ENCODE measurements at places on chromosomes 16 and 17. TPM values are rescaled to one million over a fixed set of nuclear protein-coding genes. Genes with fewer than 3 reads are reported as not detected.

GRCh38 chr16:58733248-58733670 is 857 bp downstream of the GOT2 start:
- no peaks in the 10 kb centered on the region for H3K27me3 ChIP-seq
- H3K4me3 ChIP-seq: peak overlapping the region; percentile 86
- no peaks in the 10 kb centered on the region for H3K36me3 ChIP-seq
- peak overlapping the region; percentile 72 for H3K27ac ChIP-seq
- no peak for DNase-seq
- H3K4me1 ChIP-seq: peaks cover 37% of the 10 kb centered on the region

DNA sequence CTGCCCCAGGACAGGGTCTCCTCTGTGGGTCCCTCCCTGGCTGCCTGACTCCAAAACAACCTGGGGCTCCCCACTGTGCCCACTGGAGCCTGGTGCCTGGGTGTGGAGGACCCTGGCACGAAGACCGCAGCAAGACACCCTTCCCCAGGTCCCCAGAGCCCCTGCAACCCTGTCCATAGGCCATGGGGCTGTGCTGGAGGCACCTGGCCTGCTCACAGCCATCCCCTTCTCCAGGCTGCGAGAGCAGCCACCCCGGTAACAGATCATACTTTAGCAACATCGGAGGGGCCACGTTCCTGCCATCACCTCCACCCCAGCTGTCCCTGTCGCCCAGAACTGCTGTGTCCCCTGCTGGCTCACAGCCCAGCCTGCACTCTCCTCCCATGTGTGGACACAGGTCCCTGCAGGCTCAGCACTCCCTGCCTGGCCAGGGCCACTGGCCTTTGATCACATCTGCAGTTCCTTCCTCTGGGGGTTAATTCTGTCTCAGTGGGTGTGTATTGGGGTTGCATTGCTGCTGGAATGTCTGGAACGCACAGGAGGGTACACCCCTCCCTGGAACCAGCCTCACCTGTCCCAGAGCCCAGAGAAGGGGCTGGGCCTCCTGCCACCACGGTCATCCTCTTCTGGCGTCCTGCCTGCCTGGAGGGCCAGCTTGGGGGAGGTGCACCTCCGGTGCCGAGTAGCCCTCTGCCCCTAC is 12.2 kb downstream of the PPL start:
- no peaks in the 10 kb centered on the region for H3K27me3 ChIP-seq
- H3K36me3 ChIP-seq: no peaks in the 10 kb centered on the region
- no peak overlapping the region for H3K27ac ChIP-seq

AGRP gene
- polyA plus RNA-seq: not detected

PRR35 gene
- polyA plus RNA-seq: not detected

DNA sequence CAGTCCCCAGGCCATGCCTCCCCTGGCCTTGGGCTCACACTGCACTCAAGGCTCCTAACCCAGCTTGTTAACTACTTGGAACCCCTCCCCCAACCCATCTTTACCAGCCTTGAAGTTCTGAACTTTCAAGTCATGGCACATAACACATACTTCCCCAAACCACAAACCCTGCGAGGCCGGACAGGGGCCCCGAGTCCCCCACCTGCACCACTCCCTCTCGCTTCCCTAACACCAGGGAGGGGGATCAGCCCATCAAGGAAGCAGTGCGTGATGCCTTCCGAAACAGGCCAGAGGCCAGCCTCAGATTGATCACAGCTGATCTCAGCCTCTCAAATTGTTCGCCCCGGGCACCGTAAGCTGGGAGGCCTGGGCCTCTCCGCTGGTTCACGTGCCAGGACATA is 3.0 kb upstream of the NLRC3 start:
- no peaks in the 10 kb centered on the region for H3K36me3 ChIP-seq
- peaks cover 31% of the 10 kb centered on the region for H3K4me1 ChIP-seq
- no peaks in the 10 kb centered on the region for H3K27me3 ChIP-seq
- H3K4me3 ChIP-seq: no peak overlapping the region

SLC38A8 gene
- not detected for polyA plus RNA-seq

- peak; percentile 36 for DNase-seq
- no peaks in the 10 kb centered on the region for H3K27me3 ChIP-seq
- no peak overlapping the region for H3K4me3 ChIP-seq
- H3K36me3 ChIP-seq: no peaks in the 10 kb centered on the region
Observed at GRCh38 chr17:46154151-46154816, 38.9 kb downstream of the KANSL1 start.

DNA sequence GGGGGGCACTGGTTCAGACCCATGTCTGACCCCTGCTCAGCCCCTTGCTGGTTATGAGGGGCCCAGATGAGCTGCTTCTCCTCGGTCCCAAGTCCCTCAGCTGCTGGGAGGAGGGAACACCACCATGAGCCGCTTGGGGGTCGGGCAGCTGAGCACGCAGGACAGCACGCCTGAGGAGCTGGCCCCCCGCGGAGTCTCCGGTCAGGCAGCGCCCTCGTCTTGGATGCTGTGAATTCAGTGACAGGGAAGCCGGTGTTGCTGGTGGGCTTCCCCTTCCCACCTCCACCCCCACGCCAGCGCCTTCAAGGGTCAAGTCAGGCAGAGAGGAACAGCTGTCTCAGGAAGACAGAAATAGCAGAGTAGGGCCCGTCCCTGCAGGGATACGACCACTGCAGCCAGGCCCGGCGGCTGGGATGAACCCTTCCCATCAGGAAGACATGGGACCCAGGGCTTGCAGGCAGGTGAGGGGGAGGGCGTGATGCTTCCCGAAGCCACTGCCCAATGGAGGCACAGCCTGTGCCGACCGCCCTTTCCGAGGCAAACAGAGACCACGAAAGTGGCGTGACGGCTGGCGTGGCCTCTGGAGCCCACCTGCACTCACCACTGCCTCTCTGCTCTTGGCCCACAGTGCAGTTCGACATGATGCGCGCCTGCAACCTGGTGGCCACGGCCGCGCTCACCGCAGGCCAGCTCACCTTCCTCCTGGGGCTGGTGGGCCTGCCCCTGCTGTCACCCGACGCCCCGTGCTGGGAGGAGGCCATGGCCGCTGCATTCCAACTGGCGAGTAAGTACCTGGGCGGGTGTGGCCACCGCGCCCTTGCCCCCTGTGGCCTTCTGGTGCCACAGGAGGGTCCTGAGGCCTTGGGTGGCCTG is 8.1 kb downstream of the TMEM204 start:
- H3K27me3 ChIP-seq: no peaks in the 10 kb centered on the region
- H3K4me3 ChIP-seq: no peak overlapping the region
- no peak for DNase-seq
- no peak overlapping the region for H3K27ac ChIP-seq
- peaks cover 87% of the 10 kb centered on the region for H3K4me1 ChIP-seq

PRSS8 gene
- 0.33 TPM for polyA plus RNA-seq

GRCh38 chr17:59783221-59784047 is 76.0 kb downstream of the VMP1 start:
- H3K36me3 ChIP-seq: no peaks in the 10 kb centered on the region
- H3K27ac ChIP-seq: peak overlapping the region; percentile 75
- no peaks in the 10 kb centered on the region for H3K27me3 ChIP-seq
- H3K4me1 ChIP-seq: peaks cover 72% of the 10 kb centered on the region
- H3K4me3 ChIP-seq: no peak overlapping the region

TMEM204 gene
- 97.1 TPM for polyA plus RNA-seq

GRCh38 chr16:5379954-5380353 is 282.4 kb upstream of the EEF2KMT start:
- no peaks in the 10 kb centered on the region for H3K36me3 ChIP-seq
- H3K27ac ChIP-seq: no peak overlapping the region
- H3K27me3 ChIP-seq: no peaks in the 10 kb centered on the region
- DNase-seq: no peak
- H3K4me3 ChIP-seq: no peak overlapping the region
- H3K4me1 ChIP-seq: no peaks in the 10 kb centered on the region

DNA sequence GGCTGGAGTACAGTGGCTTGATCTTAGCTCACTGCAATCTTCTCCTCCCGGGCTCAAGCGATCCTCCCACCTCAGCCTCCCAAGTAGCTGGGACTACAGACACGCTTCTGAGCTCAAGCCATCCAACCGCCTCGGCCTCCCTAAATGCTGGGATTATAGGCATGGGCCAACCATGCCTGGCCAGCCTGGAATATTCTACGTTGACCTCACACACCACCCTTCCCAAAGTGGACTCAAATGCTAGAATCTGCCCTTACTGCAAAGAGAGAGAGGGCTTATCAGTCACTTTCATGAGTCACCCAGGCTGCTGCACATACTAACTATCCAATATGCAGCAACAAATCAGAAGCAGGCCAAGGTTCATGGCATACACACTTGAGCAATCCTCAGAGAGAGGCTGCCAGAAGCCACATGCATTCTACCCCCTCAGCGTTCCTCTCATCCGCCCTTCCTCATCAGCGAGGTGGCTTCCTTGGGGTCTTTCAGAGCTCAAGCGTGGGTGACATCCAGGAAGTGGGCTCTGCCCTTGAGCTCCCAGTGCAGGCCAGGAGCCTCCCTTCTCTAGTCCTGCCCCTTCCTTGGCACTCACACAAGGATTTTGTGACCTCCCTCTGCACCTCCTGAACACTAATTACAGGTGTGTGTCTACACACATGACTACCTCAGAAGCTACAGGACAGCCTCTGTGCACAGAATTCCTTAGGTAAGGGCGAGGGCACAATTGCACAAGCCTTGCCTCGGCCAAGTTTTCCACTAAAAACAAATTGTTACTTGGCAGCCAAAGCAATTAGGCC is 24.8 kb upstream of the SIAH1 start:
- no peak for DNase-seq
- H3K4me1 ChIP-seq: no peaks in the 10 kb centered on the region
- H3K27ac ChIP-seq: no peak overlapping the region
- no peaks in the 10 kb centered on the region for H3K36me3 ChIP-seq
- no peaks in the 10 kb centered on the region for H3K27me3 ChIP-seq

GRCh38 chr17:58271216-58271931 is 9.4 kb downstream of the MPO start:
- H3K36me3 ChIP-seq: no peaks in the 10 kb centered on the region
- H3K4me3 ChIP-seq: no peak overlapping the region
- H3K4me1 ChIP-seq: no peaks in the 10 kb centered on the region
- DNase-seq: no peak
- H3K27ac ChIP-seq: no peak overlapping the region

DNA sequence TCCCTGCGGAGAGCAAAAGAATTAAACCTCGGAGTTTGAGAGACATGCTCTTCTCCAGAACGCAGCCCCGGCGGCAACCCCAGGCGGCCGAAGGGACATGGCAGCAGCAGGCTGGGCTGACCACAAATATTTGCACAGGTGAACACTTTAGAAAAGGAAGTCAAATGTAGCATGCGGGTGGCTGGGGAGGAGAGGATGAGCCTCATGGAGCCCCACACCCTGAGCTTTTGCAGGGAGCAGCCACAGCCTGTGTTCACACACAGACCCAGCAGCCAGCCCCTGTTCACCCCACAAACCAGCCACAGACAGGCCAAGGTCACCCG is 17.8 kb downstream of the HS3ST6 start:
- H3K27ac ChIP-seq: no peak overlapping the region
- H3K27me3 ChIP-seq: no peaks in the 10 kb centered on the region
- no peak overlapping the region for H3K4me3 ChIP-seq
- H3K36me3 ChIP-seq: no peaks in the 10 kb centered on the region
- no peak for DNase-seq
- H3K4me1 ChIP-seq: no peaks in the 10 kb centered on the region

TMEM88 gene
- not detected for polyA plus RNA-seq

DNA sequence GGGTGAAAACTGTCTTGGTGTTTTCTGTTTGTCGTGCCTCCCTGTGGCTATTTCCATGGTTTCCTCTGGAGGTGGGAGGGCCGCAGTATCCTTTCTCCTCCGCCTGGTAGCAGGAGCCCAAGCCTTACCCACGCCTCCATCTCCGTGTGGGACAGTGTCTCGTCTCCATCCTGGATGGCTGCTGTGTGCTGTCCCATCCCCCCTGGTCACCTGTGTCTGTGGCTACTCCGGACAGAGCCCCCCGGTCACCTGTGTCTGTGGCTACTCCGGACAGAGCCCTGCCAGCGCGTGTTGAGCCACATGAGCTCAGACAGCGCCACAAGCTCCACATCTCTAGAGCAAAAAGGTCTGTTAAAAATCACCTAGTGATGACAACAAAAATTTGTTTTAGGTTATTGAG is 198.2 kb upstream of the CHMP6 start:
- H3K27ac ChIP-seq: no peak overlapping the region
- H3K27me3 ChIP-seq: no peaks in the 10 kb centered on the region
- no peak overlapping the region for H3K4me3 ChIP-seq
- no peak for DNase-seq
- peaks cover 53% of the 10 kb centered on the region for H3K4me1 ChIP-seq

DNA sequence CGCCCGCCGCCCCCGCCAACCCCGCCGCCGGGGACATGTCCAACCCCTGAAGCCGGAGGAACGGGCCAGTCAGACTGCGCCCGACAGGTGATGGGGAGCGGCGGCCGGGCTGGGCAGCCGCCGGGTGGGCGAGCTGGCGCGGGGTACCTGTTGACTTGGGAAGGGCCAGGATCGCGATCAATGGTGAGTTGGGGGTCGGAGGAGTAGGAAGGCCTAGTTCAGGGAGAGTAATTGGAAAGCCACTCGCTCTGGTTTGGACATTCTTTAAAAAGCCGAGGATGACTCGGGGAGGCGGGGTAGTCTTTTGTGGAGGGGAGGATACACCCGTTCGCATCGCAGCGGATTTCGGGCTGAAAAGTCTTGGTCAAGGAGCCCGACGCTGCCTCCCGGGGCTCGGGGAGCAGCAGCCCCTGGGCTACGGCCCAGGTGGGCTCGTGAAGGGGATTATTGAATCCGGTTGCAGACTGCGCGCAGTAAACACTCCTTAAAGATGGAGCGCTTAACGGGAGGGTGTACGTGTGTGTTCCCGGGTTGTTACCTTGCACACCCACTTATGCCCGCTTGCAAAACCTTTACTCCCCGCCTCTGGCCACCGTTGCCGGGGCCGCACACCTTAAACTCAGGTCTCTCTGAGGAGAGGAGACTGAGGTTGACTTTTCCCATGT is 123.8 kb downstream of the GOSR1 start:
- no peaks in the 10 kb centered on the region for H3K36me3 ChIP-seq
- DNase-seq: peak; percentile 8
- H3K4me3 ChIP-seq: peak overlapping the region; percentile 36
- H3K27me3 ChIP-seq: no peaks in the 10 kb centered on the region
- H3K27ac ChIP-seq: peak overlapping the region; percentile 51

DNA sequence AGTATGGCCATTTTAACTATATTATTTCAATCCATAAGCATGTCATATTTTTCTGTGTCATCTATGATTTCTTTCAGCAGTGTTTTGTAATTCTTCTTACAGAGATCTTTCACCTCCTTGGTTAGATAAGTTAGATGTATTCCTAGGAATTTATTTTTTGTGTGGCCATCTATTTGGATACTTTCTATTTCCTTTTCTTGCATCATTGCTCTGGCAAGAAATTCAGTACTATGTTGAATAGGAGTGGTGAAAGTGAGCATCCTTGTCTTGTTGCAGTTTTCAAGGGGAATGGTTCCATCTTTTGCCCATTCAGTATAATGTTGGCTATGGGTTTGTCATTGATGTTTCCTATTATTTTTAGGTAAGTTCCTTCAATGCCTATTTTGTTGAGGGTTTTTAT is 15.1 kb upstream of the ABCA9 start:
- H3K4me1 ChIP-seq: peaks cover 6% of the 10 kb centered on the region
- H3K4me3 ChIP-seq: no peak overlapping the region
- DNase-seq: no peak
- no peaks in the 10 kb centered on the region for H3K36me3 ChIP-seq
- no peak overlapping the region for H3K27ac ChIP-seq

- H3K27me3 ChIP-seq: no peaks in the 10 kb centered on the region
- H3K4me3 ChIP-seq: no peak overlapping the region
- no peak overlapping the region for H3K27ac ChIP-seq
Observed at GRCh38 chr17:47615766-47616424, 33.8 kb upstream of the KPNB1 start.

PRCD gene
- not detected for polyA plus RNA-seq

- H3K36me3 ChIP-seq: no peaks in the 10 kb centered on the region
- no peak overlapping the region for H3K4me3 ChIP-seq
- H3K27ac ChIP-seq: no peak overlapping the region
- H3K4me1 ChIP-seq: no peaks in the 10 kb centered on the region
- H3K27me3 ChIP-seq: no peaks in the 10 kb centered on the region
Observed at GRCh38 chr17:17712268-17712924, 31.1 kb downstream of the RAI1 start.

Measured in CD4-positive, alpha-beta memory T cell (primary cell).